Activated B cell treated with CpG ODN at 0.5 μM for 24 hours (primary cell): ENCODE measurements at places on chromosomes 13 and 19. TPM values are rescaled to one million over a fixed set of nuclear protein-coding genes. Genes with fewer than 3 reads are reported as not detected.

GRCh38 chr19:35718345-35719041, 690 bp downstream of the KMT2B start:
- peak overlapping the region; percentile 88 for H3K4me3 ChIP-seq
- no peak for DNase-seq
- H3K27me3 ChIP-seq = no peaks in the 10 kb centered on the region

GRCh38 chr19:45056831-45057230, 18.0 kb downstream of the CLASRP start:
- DNase-seq = no peak
- no peaks in the 10 kb centered on the region for H3K27me3 ChIP-seq
- peak overlapping the region; percentile 63 for H3K27ac ChIP-seq
- peaks cover 57% of the 10 kb centered on the region for H3K4me1 ChIP-seq

DNA sequence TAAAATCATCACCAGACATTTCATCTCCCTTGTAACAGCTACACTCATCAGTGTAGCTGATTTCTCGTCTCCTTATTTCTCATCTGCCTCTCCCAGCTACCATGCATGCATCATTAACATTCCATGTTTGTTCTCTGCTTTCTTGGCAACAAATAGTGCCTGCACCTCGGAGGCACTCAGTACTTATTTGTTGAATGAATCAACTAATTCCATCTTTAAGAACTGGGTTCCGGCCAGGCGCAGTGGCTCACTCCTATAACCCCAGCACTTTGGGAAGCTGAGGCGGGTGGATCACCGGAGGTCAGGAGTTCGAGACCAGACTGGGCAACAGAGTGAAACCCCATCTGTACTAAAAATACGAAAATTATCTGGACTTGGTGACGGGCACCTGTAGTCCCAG, 63.9 kb upstream of the GTF3A start:
- peaks cover 9% of the 10 kb centered on the region for H3K4me1 ChIP-seq
- no peak for DNase-seq
- H3K36me3 ChIP-seq = no peaks in the 10 kb centered on the region
- peaks cover 6% of the 10 kb centered on the region for H3K27me3 ChIP-seq
- no peak overlapping the region for H3K27ac ChIP-seq

DNA sequence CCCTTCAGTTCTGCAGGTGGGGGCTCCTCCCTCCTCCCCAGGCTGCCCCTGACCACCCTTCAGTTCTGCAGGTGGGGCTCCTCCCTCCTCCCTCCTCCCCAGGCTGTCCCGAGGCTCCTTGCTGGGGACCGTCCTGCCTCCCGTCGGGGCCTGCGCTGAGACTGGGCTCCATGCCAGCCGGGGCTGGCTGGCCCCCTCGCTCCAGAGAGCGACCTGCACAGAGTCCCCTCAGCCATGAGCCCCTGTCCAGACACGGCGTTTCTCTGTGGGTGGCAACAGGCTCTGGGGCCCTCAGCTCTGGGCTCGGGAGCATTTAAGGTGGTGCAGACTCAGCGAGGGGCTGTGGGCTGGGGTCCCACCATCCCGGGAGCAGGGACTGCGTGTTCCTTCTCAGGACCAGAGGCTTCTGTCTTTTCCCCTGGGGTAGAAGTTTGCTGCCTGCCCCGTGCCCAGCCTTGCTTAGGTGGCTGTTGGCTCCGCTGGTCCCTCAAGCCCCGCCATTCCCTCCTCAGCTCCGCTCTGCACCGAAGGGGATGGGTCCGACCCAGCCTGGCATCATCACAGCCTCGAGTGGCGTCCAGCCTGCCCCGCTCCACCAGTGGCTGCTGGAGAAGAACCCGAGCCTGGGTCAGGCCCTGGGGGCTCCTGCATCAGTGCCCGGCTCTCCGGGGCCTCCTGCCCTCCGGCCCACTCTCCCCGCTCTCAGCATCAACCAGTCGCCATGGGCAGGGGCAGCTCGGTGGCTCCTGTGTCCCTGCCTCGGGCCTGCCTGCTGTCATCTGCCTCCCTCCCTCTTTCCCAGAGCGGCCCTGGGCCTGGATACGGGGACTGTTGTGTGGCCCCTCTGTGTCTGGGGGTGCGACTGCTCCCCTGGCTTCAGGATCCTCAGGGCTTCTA, 27.6 kb downstream of the CSNK1G2 start:
- no peak overlapping the region for H3K4me3 ChIP-seq
- no peak for DNase-seq
- no peaks in the 10 kb centered on the region for H3K27me3 ChIP-seq
- peaks cover 14% of the 10 kb centered on the region for H3K4me1 ChIP-seq
- no peak overlapping the region for H3K27ac ChIP-seq

DNA sequence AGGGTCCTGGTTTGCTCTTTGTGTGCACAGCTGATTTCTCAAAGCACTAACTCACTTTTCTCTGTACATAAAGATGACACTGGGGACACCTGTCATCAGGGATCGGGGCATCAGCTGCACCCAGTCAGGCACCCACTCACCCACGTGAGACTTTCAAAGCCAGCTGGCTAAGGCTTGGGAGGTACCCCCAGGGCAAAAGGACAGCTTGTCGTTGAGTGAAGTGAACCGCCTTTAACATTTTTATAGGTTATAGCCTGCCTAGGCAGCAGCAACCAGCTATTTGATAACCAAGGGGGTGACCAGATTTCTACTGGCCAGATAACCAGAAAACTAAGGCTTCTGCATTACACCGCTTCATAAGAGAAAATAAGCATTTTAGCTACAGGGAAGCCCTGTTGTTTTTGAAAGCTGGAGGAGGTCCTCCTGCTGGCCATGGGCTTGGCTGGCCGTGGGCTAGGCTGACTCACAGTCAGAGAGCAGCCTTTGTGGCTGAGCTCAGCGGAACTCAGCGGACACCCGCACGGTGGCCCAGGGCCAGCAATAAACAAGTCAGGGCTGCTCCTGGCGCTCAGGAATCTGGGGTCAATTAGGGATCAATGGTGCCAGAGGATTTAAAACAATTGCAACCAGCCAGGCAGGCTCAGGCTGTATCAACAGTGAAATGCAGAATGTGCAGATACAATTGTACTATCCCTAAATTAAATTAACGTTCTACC, 57.1 kb downstream of the ALOX5AP start:
- no peaks in the 10 kb centered on the region for H3K36me3 ChIP-seq
- H3K27ac ChIP-seq = no peak overlapping the region
- peaks cover 20% of the 10 kb centered on the region for H3K4me1 ChIP-seq
- no peak overlapping the region for H3K4me3 ChIP-seq
- no peak for DNase-seq

- H3K4me3 ChIP-seq = no peak overlapping the region
- DNase-seq = no peak
- H3K36me3 ChIP-seq = no peaks in the 10 kb centered on the region
Observed at GRCh38 chr13:29861694-29862110, 11.3 kb upstream of the UBL3 start.

DNA sequence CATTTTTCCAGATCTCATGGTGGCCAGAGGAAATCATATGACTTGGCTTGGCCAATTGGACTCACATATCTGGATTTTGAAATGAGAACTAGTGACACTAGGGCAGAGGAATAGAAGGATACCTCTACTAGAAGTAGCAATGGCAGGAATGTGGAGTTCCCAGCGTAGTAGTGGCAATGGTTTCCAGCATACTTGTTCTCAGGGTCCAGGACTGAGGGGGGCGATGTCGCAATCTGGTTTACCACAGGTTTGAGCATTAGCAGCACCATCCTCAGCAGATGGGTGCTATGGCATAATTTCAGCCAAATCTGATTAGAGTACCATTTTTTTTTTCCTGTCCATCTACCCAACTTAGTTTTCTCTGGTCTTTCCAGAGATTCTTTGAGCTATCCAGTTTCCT, 8.1 kb upstream of the SLITRK1 start:
- H3K36me3 ChIP-seq = no peaks in the 10 kb centered on the region
- no peaks in the 10 kb centered on the region for H3K4me1 ChIP-seq
- H3K27me3 ChIP-seq = no peaks in the 10 kb centered on the region
- H3K4me3 ChIP-seq = no peak overlapping the region
- no peak overlapping the region for H3K27ac ChIP-seq

The ZNF136 gene
- total RNA-seq = 20.4 and 24.6 TPM in 2 replicates

The DLL3 gene
- total RNA-seq = 0.53 and 0.73 TPM in 2 replicates

The LRRC8E gene
- not detected in 2 replicates for total RNA-seq

The IGFL2 gene
- not detected in 2 replicates for total RNA-seq

The SRRM5 gene
- total RNA-seq = 0.29 and 0.42 TPM in 2 replicates

The HSH2D gene
- total RNA-seq = 172 and 191 TPM in 2 replicates

The ZNF846 gene
- 7.9 and 10.7 TPM in 2 replicates for total RNA-seq

The KLK15 gene
- total RNA-seq = not detected in 2 replicates

The CEACAM19 gene
- not detected in 2 replicates for total RNA-seq

The MISP3 gene
- 0.15 and 0.18 TPM in 2 replicates for total RNA-seq
